ENCODE measurements at places on chromosomes 4 and X. TPM values are rescaled to one million over a fixed set of nuclear protein-coding genes. Genes with fewer than 3 reads are reported as not detected.

DNA sequence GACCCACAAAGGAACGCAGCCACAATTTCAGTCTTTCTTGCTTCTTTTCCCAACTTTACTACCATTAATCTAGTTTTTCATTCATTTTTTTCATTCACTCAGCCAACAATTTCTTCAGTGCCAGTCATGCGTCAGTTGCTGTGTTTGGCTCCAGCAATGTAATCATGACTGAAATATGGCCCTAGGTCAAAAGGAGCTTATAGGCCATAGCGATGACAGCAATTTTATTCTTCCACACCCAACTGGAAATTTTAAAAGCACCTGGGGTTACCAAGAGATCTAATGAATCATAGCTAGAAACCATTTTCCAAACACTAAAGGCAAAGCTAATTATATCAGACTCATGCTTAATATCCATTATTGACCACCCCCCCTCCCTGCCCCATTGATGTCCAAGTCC is 29.8 kb upstream of the C1QTNF7 start:
- DNase-seq = no peak

NUDT10 gene
- polyA plus RNA-seq = 0.16 TPM

DNA sequence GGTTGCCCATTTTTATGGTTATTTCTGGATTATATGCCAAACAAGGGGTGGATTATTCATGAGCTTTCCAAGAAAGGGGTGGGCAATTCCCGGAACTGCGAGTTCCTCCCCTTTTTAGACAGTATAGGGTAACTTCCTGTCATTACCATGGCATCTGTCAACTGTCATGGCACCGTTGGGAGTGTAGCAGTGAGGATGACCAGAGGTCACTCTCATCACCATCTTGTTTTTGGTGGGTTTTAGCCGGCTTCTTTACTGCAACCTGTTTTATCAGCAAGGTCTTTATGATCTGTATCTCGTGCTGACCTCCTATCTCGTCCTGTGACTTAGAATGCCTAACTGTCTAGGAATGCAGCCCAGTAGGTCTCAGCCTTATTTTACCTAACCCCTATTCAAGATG is 57.6 kb downstream of the SH3KBP1 start:
- DNase-seq = no peak

- DNase-seq = no peak
Measured at GRCh38 chr4:184269879-184270430, 52.3 kb upstream of the ENPP6 start.

DNA sequence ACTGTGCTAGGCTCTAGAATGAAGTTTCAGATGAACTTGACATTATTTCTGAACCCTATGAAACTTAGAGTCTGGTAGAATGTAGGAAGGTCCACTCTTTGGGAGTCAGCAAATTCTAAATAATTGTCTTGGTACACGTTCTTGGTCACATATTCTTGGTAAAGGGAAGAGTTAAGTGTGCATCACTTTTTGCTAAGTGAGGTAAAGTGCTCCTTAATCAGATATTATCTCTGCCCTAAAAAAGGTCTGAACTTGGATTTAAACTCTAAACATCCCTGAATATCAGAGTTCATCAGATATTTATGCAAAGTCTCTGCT is 7.2 kb downstream of the OCIAD2 start:
- DNase-seq = no peak

SPON2 gene
- 0.07 TPM for polyA plus RNA-seq

- no peak for DNase-seq
Measured at GRCh38 chrX:153879741-153880439, 6.1 kb downstream of the L1CAM start.

DNA sequence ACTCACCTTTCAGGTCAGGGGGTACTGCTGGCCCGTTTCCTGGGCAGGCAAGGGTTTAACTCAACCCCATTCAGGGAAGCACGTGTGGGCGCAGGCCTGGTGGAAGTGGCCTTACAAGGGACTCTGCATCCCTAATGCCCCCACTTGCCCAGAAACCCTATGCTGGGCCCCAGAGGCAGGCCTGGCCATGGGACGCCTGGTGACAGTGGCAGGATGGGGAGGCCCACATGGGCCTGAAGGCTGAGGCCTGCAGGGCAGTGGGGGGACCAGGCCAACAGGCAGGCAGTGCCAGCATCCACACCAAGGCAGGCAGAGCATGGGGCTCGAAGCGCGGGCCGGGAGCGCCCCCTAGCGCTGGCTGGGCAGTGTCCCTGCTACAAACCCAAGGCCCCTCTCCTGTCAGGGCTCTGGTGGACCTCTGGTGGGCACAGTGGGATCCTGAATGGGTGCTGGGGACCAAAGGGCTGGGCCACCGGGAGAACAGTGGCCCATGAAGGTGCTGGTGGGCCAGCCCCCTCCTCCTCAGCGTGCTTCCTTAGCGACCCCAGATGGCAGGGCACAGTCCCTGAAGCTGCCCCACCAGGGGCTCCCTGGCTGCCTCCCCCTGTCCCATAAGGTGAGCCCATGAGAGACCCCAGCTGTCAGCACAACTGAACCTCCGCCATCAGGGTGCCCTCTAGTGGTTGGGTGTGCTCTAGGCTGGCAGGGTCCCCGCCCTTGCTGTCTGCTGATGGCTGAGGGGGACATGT is 16.8 kb downstream of the FGFR3 start:
- DNase-seq = peak; percentile 69

ADH7 gene
- not detected for polyA plus RNA-seq

DNA sequence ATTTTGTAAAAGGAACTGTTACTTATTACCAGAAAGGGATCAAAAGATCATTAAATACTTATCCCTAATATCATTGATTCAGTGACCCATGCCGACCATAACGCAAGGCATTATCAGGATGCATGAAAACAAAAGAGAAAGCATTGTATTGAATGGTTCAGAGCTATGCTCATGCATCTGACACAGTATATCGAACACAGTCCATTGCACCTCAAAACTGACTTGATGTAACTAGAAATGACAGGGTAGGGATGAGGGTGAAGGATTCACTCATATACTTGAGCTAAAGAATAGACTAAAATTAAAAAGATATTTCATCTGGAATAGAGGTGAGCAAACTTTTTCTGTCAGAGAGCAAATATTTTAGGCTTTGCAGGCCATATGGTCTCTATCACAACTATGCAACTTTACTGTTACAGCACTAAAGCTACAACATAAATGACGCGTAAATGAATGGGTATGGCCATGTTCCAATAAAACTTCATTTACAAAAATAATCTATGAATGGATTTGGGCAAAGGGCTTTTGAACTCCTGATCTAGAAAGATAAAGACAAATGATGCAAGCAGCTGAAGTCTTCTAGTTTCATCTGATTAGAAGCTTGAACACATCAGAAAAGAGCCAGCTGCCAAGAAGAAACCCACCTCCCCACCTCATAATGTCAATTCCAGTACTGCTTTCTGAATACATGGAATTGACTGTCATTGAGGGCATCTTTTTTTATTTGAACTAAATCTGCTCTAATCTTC is 12.9 kb upstream of the SPP1 start:
- DNase-seq = no peak

DNA sequence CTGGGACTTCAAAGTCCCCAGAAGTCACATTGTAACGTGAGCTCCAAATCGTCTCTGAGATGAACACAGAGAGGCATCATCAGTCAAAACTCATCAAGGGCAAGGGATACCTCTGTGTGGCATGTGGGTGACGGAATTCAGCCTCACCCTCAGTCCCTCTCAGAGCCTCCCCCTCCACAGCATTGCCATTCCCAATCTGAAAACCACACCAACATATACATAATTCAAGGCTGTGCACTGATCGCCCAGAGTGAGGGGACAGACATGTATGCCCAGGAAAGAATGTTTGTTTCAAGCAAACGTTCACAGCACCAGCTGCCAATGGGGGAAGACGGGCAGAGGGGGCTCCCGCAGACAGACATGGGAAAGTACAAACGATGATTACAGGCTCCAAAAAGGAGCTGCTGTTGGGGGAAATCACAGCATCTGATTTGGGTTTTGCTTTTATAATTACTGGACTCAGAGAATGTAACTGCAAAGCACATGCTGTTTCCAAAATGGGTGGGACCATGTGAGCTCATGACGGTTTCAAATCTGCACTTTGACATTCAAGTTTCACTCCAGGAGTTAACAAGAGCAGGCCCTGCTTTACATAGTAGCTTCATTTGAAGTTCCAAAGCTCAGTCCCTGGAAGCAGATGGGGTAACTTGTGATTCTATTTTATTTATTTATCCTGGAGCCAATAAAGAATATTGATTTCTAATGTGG is 88.3 kb downstream of the CLCN4 start:
- no peak for DNase-seq

CT55 gene
- polyA plus RNA-seq = not detected

- DNase-seq = peak; percentile 23
Measured at GRCh38 chr4:121822796-121823504, 733 bp downstream of the CCNA2 start.
